Activated CD4-positive, alpha-beta memory T cell treated with anti-CD3 and anti-CD28 coated beads for 36 hours (primary cell): ENCODE measurements at places on chromosomes 4 and X. TPM values are rescaled to one million over a fixed set of nuclear protein-coding genes. Genes with fewer than 3 reads are reported as not detected.

Gene TLR6
- total RNA-seq = 2.2 TPM

Gene SUPT20HL2
- total RNA-seq = not detected

Gene MAGEB10
- total RNA-seq = not detected

Gene TRIML2
- total RNA-seq = not detected

DNA sequence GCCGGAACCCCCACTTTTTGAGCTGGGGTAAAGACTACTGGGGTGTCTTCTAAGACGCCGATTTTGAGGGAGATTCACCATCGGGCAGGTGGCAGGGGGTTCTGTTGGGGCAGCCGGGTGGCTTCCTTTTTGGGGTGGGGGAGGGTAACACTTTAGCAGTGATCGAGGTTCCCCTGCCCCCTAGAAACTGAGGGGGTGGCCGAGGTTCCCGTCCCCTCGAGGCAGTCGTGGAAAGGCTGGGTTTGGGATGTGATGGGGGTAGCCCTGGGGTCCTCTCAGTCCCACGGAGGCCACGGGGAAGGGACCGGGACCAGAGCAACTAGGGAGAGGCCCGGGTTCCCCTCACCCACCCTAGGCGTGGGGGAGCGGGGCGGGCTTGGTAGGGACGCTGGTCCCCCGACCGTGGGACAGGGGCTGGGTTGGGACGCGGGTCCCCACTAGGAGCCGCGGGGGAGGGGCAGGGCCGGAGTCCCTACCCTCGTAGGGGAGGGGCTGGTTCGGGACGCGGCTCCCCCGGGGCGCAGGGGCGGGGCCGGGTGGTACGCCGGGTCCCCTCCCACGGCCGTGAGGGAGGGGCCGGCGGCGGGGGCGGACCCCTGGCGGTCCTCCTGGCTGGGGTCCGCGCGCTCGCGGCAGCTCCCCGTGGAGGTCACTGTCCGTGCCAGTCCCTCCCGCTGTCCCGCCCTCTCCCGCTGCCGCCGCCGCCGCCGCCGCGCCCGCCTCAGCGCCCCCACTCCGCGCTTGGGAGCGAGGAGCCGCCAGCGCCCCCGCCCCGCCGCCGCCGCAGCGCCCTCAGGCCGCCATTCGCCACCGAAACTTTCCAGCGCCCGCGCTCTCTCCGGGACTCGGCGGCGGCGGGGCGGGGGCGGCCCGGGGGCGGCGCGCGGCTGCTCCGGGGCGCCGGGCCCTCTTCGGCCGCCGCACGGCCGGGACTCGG is at the start of gene TBL1X:
Gene TBL1X (plus strand): TSS at position 624 of the 937 bp plus-strand sequence. CDS start 188,529 bp downstream, outside the sequence.
- peak within 1 kb of the TSS; percentile 78 for H3K27ac ChIP-seq
- H3K4me3 ChIP-seq = peak within 1 kb of the TSS; percentile 68
- peak; percentile 57 for DNase-seq
- H3K27me3 ChIP-seq = peaks cover 2% of the 10 kb centered on the region
- peaks cover 33% of the 10 kb centered on the region for H3K4me1 ChIP-seq

DNA sequence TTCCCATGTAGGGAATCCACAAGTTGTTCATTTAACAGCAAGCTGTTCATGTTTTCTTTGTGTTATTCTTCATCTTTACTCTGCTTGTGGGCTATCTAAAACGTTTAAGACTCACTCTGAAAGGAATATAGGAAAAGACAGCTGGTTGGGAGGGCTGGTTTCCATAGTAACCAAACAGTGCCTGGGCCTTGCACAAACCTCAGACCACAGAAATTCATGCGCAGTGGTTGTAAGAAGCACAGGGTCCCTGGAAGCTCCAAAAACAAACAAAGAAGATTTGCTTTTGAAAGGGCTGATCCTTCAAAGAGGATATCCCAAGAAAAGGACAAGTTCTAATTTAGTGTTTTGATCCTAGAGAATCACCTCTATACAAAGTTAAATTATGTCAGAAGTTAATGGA is 7.8 kb downstream of the SERTM2 start:
- DNase-seq = no peak
- H3K4me1 ChIP-seq = no peaks in the 10 kb centered on the region
- H3K27me3 ChIP-seq = no peaks in the 10 kb centered on the region
- H3K27ac ChIP-seq = no peak overlapping the region

- peaks cover 1% of the 10 kb centered on the region for H3K36me3 ChIP-seq
- DNase-seq = no peak
- peaks cover 8% of the 10 kb centered on the region for H3K4me1 ChIP-seq
- H3K27ac ChIP-seq = no peak overlapping the region
These were observed 18.1 kb downstream of the CHIC1 start for GRCh38 chrX:73581002-73581628.

DNA sequence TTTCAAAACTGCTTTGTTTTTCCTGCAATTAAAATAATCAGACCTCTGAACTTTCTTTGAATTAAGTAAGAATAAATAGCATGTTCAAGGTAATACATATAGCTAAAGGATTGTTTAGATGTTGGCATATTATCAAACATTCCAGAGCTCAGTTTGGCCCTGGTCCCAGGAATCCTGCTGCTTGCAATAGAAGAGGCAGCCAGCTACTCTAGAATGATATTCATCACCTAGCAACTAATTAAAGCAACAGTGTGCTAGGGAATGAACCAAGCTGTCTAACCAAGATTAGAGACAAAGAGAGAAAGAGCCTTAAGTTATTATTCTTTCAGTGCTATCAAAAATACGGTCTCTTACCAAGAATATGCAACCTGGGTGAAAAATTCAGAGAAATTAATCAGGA is 460.9 kb downstream of the GABRG1 start:
- H3K4me3 ChIP-seq = no peak overlapping the region
- H3K27ac ChIP-seq = no peak overlapping the region
- H3K27me3 ChIP-seq = no peaks in the 10 kb centered on the region
- H3K4me1 ChIP-seq = no peaks in the 10 kb centered on the region
- no peak for DNase-seq

DNA sequence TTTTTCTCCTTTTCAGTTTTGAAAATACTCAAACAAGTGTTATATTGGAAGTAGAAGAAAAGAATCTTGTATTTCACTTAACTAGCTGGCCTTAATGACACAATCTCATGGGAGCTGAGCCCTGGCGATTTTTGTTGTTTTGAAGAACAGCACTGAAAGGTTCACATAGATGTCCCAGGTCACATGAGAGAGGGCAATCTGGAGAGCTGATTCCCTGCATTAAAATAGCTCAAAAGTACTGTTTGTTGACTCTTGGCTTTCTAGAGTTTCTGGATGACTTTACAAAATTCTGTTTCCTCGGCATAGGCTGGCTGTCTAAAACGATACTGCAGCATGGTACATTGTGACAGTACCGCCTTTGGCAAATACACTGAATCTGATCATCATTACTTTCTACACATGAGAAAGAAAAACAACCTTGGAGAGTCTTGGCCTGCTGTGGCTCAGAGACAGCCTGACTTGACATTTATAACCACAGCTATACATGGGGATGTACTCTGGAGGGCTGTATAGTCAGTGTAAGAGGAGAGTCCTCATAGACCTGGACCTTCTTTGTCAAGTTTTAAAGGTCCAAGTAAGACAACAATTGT is 119.8 kb upstream of the PDLIM3 start:
- H3K4me3 ChIP-seq = no peak overlapping the region
- H3K4me1 ChIP-seq = no peaks in the 10 kb centered on the region
- no peak for DNase-seq
- no peak overlapping the region for H3K27ac ChIP-seq
- no peaks in the 10 kb centered on the region for H3K36me3 ChIP-seq

- no peaks in the 10 kb centered on the region for H3K4me1 ChIP-seq
- no peak overlapping the region for H3K4me3 ChIP-seq
- H3K27me3 ChIP-seq = peaks cover 2% of the 10 kb centered on the region
- H3K36me3 ChIP-seq = no peaks in the 10 kb centered on the region
- DNase-seq = no peak
- H3K27ac ChIP-seq = no peak overlapping the region
These were observed 189.9 kb downstream of the BMPR1B start for GRCh38 chr4:94947681-94948108.

DNA sequence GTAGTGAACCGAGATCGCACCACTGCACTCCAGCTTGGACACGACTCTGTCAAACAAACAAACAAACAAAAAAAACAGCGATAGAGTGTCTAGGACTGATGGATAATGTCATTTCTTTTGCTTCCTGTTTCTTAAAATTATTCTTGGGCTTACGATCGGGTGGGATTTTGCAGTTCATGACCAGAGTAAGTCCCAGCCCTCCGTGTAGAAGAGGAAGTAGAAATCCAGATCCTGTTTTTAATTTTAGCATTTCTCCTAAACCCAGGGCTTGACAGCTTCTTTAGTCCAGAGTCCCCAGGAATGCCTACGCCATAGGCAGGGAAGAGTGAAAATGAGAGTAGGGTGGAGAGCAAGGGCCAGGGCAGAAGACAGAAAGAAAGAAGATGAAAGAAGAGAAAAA is 94.3 kb downstream of the HPRT1 start:
- peaks cover 10% of the 10 kb centered on the region for H3K4me1 ChIP-seq
- no peak overlapping the region for H3K27ac ChIP-seq
- no peak for DNase-seq
- H3K4me3 ChIP-seq = no peak overlapping the region

GRCh38 chr4:83043801-83044407 is 8.9 kb downstream of the COPS4 start:
- H3K27ac ChIP-seq = no peak overlapping the region
- H3K4me3 ChIP-seq = no peak overlapping the region
- no peaks in the 10 kb centered on the region for H3K27me3 ChIP-seq
- no peaks in the 10 kb centered on the region for H3K36me3 ChIP-seq
- DNase-seq = no peak
- H3K4me1 ChIP-seq = peaks cover 27% of the 10 kb centered on the region

- peaks cover 1% of the 10 kb centered on the region for H3K27me3 ChIP-seq
- no peaks in the 10 kb centered on the region for H3K4me1 ChIP-seq
- no peak overlapping the region for H3K27ac ChIP-seq
- DNase-seq = no peak
- no peaks in the 10 kb centered on the region for H3K36me3 ChIP-seq
- no peak overlapping the region for H3K4me3 ChIP-seq
These were observed 91.0 kb upstream of the CENPE start for GRCh38 chr4:103289186-103289585.

DNA sequence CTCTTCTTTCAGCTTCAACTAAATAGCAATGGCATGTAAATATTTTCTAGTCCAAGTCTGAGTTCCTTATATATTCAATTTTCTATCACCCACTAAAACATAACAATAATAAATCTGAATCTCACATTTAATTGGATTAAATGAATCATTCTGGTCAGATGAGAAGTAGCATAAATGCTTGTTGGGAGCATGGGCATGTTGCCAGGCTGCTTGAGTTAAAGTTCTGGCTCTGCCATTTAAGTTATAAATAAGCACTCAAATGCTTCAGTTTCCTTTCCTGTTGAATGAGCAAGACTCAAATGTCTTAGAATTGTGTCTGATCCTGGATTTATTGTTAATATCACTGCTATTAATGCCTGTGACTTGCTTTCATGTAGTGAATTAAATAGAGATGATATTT is 496.3 kb downstream of the STPG2 start:
- no peak overlapping the region for H3K4me3 ChIP-seq
- no peaks in the 10 kb centered on the region for H3K36me3 ChIP-seq
- DNase-seq = no peak

DNA sequence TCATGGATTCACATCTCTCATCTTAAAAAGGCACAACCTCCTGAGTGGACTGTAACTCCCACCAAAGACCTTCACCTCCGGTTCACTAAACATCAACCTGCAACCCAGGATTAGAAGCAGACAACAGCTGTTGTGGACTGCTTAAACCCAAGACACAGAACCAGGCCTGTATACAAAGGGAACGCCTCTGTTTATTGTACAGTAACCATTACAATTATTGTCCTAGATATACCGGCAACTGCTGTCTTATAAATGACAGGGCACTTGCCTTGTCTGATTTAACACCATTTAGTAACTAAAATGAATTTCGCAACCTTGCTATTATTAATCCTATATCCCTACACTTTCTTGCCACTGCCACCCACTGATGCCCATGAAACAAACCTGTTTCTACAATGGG is 22.8 kb upstream of the CSTF2 start:
- H3K4me3 ChIP-seq = no peak overlapping the region
- H3K27me3 ChIP-seq = no peaks in the 10 kb centered on the region
- H3K27ac ChIP-seq = no peak overlapping the region
